IgD-negative memory B cell (primary cell): ENCODE measurements at places on chromosomes 3 and 15. TPM values are rescaled to one million over a fixed set of nuclear protein-coding genes. Genes with fewer than 3 reads are reported as not detected.

Gene MCTP2
- 12.2 TPM for polyA plus RNA-seq

Gene GFM1
- polyA plus RNA-seq: 29.2 TPM

Gene SEMA3G
- 0.04 TPM for polyA plus RNA-seq

Gene FBN1
- polyA plus RNA-seq: not detected

Gene LRRIQ4
- not detected for polyA plus RNA-seq

Gene CCDC191
- polyA plus RNA-seq: 13.3 TPM

Gene IQCF5
- polyA plus RNA-seq: not detected

Gene LYSMD2
- 66.6 TPM for polyA plus RNA-seq

Gene ARL14
- 1.4 TPM for polyA plus RNA-seq

Gene POMGNT2
- 4.1 TPM for polyA plus RNA-seq

Gene ZNF80
- not detected for polyA plus RNA-seq

Gene RAD51
- 0.45 TPM for polyA plus RNA-seq

Gene GOLGA8T
- not detected for polyA plus RNA-seq

Gene RAB27A
- polyA plus RNA-seq: 15.3 TPM

Gene NRG4
- polyA plus RNA-seq: not detected

Gene LMAN1L
- polyA plus RNA-seq: not detected

Gene GDPGP1
- 1.3 TPM for polyA plus RNA-seq

Gene ZNF662
- polyA plus RNA-seq: not detected

Gene SPINK8
- polyA plus RNA-seq: not detected
